ENCODE measurements at places on chromosomes 2 and 18.

DNA sequence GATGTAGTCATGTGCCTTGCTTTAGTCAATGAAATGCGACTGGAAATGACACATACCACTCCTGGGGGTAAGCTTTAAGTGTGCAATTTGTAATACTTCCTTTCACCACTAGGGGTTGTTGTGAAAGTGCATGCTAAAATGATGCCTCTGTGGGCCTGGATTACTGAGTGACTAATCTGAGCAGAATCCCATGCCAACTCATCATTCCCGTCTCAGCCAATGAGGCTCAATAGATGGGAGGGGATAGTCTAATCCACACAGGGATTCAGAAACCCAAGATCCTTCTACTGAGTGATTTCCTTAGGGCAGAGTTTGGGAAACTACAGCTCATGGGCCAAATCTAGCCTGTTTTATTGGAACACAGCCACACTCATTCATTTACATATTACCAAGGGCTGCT is 54.0 kb downstream of the HRH4 start:
- DNase-seq, result no peak

DNA sequence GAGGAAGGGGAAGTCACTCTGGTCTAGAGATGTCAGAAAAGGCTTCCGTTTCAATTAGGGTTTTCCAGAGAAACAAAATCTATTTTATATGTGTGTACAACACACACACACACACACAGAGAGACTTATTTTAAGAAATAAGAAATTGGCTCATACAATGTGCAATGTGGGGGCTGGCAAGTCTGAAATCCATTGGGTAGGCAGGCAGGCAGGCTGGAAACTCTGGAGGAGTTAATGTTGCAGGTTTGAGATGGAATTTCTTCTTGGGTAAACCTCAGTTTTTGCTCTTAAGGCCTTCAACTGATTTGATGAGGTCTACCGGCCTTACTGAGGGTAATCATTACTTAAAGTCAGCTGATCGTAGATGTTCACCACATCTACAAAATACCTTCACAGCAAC is 62.6 kb downstream of the MDH1 start:
- no peak for DNase-seq

- DNase-seq, result no peak
These were observed 179.7 kb downstream of the ACKR3 start for GRCh38 chr2:236749346-236749745.

- DNase-seq, result no peak
These were observed 262.0 kb downstream of the MEIS1 start for GRCh38 chr2:66696886-66697285.

DNA sequence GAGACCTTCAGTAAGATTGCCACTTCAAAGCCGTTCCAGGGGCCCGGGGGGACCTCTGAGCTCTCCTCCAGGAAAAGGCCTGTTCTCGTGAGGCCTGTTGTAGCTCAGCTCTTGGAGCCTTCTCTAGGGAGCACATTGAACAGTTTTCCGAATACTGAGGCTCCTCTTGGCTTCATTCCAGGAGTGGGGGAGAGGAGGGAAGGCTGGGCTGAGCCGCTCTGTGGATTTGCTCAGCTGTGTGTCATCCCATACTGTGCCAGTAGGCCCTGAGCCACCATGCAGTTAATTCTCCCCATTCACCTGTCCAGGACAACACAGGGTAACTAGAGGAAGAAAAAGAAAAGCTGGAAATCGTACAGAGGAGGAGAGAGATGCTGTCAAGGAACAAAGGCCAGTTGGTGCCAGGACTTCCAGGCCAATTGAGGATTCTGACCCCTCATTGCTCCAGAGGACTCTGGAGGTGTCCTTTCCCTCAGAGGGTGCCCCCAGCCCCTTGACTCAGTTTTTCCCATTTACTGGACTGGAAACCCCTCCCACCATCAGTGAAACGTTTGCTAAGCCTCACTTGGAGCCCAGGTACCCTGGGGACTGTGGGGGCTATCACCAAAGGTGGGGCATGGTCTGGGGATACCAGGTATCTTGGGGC is 41.4 kb downstream of the HS1BP3 start:
- DNase-seq, result no peak

DNA sequence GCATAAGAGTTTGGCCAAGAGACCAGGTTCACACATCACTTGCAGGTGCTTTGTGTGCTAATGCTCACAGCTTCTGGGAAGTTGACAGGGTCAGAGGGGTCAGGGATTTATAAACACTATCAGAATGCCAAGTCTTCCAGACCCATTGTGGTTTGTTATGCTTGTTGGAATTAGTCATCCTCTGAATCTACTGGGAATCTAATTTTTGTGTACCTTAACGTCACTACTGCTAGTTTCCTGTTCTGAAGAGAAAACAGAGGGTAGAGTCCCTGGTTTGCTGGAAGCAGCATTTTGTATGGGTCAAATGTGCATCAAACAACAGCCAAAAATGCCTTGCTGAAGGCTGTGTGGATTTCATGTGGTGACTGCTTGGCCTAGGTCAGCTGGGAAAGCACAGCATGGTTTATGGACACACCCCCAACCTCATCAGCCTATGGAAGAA is 33.3 kb downstream of the ANTXR1 start:
- DNase-seq, result no peak

DNA sequence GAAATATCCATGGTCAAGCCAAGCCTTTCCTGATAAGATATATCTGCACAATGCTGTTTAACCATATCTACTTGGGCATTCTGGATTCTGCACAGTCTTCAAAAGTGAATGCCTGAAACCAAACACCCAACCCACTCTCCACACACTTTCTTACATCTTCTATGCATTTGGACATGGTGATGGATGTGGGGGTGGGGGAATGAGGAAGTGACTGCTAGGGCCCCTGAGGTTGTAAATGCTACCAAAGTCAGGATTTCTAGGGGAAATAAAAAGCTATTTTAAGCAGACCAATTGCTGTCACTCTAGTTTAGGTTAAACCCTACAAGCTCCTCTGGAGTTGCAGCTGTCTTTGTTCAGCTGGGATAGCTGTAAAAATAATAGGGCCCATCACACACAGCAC is 26.7 kb upstream of the TGFA start:
- DNase-seq, result no peak

DNA sequence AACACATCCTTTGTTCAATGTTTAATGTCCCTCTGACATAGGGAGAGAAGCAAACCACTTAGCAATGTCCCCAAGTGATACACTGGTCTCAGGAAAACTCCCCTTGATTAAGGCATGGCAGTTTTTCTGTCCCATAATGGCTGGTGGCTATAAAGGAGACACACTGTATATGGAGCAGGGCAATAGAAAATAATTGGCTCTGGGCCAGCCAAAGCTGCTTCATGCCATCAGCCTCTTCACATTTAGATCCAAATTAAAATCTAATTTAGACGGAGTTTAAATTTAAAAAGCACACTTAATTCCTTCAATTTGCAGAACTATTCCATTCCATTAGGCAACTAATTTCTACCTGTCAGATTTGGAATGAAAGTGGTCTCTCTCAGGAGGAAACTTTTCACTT is 638.1 kb downstream of the DSC3 start:
- no peak for DNase-seq

- no peak for DNase-seq
These were observed 239.7 kb upstream of the RASGRP3 start for GRCh38 chr2:33236482-33237385.

DNA sequence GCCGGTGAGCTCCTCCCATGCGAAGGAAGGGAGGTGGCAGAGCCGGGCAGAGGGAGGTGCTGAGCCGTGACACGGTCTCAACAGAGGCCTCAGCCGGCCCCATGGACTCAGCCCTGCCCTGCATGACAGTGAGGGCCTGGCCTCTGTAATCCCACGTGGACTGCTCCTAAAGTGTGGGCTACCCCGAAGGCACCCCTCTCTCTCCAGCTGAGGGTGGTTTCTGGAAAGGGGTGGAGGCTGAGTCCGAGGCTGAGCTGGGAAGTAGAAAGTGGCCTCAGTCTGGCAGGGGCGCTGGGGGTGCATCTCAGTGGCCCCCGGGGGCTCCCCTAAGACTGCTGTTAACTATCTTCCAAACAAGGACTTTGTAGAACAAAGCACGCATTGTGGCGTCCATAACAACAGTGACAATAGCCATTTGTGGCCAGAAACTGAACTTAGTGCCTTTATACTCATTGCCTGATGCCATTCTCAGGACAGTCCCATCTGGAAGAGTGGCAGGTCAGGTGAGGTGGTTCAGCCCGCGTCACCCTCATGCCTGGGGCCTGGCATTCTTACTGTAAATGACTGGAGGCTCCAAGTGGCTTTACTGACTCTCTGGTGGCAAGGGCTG is 192.4 kb downstream of the TWIST2 start:
- DNase-seq, result no peak

GRCh38 chr2:170170281-170171040 is 7.5 kb upstream of the MYO3B start:
- no peak for DNase-seq

DNA sequence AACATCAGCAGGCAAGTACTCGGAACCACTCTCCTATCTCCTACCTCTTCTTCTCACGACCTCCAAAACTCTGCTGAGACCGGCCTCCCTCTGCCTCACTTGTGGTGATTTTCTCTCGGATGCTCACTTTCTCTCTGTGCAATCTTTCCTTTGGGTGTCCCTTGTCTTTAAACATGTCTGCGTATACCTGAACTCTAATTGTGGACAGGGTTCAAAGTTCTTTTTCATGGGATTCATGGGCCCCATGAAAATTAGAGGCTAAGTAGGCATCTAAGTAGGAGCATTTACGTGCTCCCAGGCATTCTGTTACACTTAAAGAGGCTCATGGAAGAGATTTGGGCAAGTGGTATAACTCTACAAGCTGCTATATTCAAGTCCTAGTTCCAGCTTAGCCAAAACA is 2.1 kb upstream of the PPP1CB start:
- DNase-seq, result no peak

DNA sequence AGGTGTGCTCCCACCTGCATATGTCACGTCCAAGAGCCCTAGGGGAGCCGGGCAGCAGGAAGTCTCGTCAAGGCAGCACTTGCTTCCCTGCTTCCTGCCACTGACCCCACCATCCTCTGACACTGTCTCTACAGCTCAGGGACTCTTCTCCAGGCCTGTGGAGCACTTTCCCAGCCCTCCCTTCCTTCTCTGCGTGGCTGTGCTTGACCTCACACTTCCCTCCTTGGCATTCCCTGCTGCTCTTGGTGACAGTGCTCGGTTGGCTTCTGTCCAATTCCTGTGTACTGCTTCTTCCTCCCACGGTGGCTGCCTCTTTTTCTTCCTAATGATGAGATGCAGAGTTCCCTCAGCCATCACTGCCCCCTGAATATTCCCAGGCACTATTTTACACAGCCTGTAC is 2.8 kb downstream of the CIDEA start:
- no peak for DNase-seq

All from stimulated activated CD4-positive, alpha-beta T cell treated with anti-CD3 and anti-CD28 coated beads, TNF-alpha, amount 100 ng/mL, for 4 hours (primary cell).